ENCODE measurements at places on chromosomes 5 and 9.

GRCh38 chr5:130995254-130995515 lies 169.9 kb downstream of the HINT1 start:
- DNase-seq, result no peak

DNA sequence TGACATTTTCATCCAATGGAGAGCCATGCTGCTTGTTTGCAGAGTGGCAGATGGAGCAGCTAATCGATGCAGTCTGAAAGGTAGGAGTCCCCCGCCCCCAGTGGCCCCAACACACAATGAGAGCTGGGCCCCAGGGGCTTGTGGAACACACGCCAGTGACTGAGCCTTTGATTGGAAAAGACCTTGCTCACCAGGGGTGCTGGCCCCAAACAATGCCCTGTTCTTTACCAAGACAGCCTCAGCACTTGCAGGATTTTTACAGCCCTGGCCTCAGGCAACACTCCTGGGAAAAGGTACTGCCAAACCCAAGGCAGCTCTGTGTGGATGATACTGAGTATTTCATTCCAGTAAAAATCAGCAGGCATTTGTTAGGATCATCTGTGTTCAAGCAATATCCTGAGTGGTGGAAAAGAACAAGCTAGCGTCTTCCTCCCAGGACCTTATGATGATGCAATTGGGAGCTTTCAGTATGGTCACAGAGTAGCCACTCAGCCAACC lies 276.8 kb upstream of the CLINT1 start:
- peak; percentile 70 for DNase-seq

- no peak for DNase-seq
Observed at GRCh38 chr9:117145811-117146490, 268.9 kb downstream of the ASTN2 start.

DNA sequence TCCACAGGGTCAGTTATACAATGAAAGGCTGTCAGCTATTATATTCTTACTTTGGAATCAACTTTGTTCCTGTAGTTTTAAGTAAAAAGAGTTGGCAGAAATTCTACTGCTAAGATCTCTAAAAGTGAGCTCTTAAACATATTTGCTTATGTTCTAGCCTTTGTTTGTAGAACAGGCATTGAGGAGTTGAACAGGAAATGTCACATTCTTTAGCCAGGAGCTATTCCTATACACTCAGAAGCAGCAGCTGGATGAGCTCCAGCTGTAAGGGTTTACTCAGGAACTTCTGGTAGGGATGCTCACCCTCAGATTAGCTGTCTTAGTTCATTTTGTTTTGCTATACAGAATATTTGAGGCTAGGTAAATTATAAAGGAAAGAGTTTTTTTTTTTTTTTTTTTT lies 22.4 kb upstream of the SPINK14 start:
- DNase-seq, result no peak

GRCh38 chr5:53831496-53831895 lies 271.1 kb downstream of the NDUFS4 start:
- no peak for DNase-seq

GRCh38 chr9:106758911-106759310 lies 104.1 kb upstream of the ZNF462 start:
- DNase-seq, result no peak

- DNase-seq, result no peak
Observed at GRCh38 chr5:139597134-139597533, 36.0 kb downstream of the UBE2D2 start.

GRCh38 chr5:2387634-2388325 lies 363.7 kb downstream of the IRX2 start:
- DNase-seq, result no peak

GRCh38 chr5:132998556-132998955 lies 27.8 kb downstream of the ZCCHC10 start:
- DNase-seq, result no peak

- no peak for DNase-seq
Observed at GRCh38 chr5:111744455-111744854, 12.5 kb downstream of the NREP start.

GRCh38 chr5:160926428-160926827 lies 74.4 kb upstream of the ATP10B start:
- no peak for DNase-seq

- DNase-seq, result no peak
Observed at GRCh38 chr5:65861830-65862241, 64.5 kb upstream of the ERBIN start.

- no peak for DNase-seq
Observed at GRCh38 chr5:175830586-175831300, 40.6 kb upstream of the CPLX2 start.

DNA sequence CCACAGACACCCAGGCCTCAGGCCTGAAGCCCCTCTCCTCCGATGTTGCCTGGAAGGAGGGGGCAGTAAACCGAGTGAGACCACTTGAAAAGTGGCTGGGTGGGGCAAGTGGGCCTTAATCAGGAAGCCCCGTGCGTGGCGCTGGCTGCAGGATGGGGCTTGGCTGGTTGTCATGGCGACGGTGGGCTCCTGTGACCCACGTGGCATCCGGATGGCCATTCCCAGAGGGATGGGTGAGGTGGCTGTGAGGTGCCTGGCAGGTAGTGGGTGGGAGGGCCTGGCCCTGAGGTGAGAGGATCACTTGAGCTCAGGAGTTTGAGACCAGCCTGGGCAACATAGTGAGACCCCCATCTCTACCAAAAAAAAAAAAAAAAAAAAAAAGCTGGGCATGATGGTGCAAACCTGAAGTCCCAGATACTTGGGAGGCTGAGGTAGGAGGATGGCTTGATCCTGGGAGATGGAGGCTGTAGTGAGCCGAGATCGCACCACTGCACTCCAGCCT lies 5.2 kb downstream of the GPSM1 start:
- no peak for DNase-seq

GRCh38 chr9:18893046-18893445 lies 140.0 kb downstream of the SAXO1 start:
- DNase-seq, result no peak

DNA sequence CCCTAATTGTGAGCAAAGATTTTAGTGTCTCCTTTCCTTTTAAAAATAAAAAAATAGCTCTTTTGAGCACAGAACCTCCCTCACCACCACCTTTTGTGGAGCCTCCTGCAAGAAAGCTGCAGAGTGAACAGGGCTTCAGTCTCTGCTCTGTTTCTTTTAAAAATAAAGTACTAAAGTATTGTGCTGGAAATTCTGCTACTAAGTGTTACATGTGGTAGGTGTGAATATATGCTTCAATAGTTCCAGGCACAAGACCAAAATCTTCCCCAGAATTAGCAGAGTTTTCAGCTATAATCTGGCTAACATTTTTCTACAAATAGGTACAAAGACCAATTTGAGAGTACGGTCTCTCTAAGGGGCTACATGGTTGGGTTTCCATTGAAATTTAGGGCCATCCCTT lies 40.3 kb upstream of the NFIB start:
- DNase-seq, result no peak

DNA sequence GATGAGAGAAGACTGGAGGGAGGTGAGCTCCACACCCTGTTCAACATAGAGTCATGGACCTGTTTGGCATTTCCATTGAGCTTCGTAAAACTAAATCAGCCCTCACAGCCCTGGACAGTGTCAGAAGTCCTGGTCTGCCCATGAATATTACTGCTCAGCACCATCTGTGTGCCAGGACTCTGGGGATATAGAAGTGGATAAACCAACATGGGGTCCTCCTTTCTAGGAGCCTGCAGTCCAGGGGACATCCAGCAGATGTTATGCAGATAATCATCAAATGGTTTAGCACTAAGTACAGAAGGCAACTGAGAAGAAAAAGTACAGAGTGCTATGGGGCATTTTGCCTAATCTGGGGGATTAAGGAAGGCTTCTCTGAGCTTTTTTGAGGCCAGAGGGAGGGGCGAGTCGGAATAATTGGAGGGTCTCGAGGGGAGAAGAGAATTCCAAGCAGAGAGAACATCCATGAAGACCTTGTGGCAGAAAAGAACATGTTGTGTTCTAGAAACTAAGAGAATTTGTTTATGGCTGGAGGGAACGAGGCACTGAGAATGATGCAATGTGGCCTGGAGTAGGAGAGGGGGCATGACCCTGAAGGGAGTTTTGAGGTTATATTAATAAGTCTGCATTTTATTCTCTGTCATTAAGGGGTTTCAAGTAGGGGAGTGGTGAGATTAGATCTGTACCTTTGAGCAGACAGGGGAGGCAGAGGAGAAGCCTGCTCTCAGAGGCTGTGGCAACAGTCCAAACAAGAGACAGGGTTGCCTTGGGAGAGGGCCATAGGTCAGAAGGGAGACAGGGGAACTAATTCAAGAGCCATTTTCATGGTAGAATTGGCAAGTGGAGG lies 63.5 kb upstream of the SLC2A8 start:
- no peak for DNase-seq

DNA sequence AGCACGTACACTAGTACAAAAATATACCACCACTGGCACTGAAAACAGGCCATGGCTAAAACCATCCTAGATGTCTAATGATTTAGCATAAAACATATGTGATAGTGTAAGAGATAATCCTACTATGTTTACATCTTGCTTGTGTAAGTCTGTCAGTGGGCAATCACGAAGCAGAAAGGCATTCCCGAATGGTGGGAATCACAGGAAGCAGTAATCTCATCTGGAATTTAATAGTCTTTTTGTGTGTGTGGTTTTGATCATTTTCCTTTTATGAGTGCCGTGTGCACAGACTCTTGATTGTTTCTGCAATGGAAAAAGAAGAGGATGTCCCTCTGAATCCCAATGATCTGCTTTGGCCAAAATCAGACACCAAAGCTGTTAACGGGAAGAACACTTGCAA lies 200.5 kb downstream of the EBF1 start:
- DNase-seq, result no peak

DNA sequence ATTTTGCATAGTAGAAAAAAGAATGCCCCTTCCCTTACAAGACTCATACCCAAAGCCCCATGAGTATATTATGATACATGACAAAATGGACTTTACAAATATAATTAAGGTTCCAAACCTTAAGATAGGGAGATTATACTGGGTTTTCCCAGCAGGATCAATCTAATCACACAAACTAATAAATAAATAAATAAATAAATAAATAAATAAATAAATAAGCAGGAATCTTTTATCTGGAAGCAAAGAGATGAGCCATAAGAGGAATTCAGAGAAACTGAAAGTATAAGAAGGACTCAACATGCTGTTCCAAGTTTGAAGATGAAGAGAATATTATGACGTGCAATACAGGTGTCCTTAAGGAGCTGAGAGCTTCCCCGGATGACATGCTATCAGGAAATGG lies 1174.5 kb downstream of the DTWD2 start:
- no peak for DNase-seq

- peak; percentile 46 for DNase-seq
Observed at GRCh38 chr5:181037365-181037861, 2.7 kb upstream of the BTNL9 start.

DNA sequence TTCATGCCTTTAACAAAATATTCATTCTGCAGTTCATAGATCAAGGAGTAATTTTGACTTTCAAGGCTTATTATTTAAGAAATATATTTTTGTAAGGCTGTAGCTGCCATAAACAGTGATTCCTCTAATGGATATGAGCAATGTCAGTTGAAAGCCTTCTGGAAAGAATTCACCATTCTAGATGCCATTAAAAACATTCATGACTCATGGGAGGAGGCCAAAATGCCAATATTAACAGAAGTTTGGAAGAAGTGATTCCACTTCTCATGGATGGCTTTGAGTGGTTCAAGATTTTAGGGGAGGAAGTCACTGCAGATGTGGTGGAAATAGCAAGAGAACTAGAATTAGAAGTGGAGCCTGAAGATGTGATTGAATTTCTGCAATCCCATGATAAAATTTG lies 229.1 kb downstream of the DEPDC1B start:
- DNase-seq, result no peak

DNA sequence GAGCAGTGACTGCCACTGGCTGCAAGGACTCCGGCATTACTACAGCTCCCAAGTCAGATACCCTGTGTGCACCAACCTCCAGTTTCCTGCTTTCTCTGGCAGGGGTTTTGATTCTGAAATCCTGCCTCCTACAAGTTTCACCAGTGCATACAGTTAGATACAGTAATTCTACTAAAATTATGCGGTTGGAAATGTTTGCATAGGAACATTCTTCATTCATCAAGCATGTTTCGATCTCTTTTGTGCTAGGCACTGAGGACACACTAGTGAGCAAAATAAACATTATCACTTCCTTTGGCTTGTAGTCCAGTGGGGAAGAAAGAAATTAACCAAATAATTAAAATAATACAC lies 152.2 kb downstream of the TMEM167A start:
- DNase-seq, result no peak

GRCh38 chr9:33661176-33661575 lies 134.2 kb upstream of the PRSS3 start:
- DNase-seq, result no peak

DNA sequence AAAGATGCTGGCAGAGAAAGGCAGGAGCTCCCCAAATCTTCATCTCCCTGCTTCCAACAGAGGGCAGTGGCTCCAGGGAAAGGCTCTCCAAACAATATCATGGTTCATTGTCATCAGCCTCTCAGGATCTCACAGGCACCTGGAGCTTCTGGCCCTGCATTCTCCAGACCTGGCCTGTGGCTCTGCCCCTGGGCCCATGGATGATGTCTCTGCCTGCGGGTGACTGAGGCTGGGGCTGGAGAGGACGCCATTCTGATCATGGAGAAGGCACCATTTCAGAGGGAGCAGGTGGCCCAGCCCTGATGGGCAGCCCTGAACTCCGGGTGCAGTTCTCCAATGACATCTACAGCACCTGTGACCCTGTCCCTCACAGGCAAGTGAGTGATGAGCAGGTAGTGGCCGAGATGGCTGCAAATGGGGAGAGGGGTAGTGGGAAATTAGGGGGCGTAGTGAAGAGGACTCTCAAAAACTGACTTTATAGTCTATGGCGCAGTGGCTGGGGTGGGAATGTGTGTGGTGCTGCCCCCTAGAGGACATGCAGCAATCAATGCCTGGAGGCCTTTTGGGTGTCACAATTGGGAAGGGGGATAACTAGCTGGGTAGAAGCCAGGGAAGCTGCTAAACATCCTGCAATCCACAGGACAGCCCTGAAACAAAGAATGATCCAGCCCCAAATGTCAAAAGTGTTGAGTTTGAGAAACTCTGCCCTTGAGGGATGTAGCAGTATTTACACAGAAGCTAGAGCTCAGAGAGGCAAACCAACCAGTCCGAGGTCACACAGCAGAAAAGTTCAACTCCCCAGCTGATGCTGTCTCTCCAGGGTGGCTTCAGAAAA lies 3.2 kb downstream of the SH3PXD2B start:
- DNase-seq, result peak; percentile 71

- DNase-seq, result no peak
Observed at GRCh38 chr9:70111641-70112236, 68.1 kb downstream of the MAMDC2 start.

- no peak for DNase-seq
Observed at GRCh38 chr9:30010691-30011090, 2373.8 kb upstream of the ACO1 start.

DNA sequence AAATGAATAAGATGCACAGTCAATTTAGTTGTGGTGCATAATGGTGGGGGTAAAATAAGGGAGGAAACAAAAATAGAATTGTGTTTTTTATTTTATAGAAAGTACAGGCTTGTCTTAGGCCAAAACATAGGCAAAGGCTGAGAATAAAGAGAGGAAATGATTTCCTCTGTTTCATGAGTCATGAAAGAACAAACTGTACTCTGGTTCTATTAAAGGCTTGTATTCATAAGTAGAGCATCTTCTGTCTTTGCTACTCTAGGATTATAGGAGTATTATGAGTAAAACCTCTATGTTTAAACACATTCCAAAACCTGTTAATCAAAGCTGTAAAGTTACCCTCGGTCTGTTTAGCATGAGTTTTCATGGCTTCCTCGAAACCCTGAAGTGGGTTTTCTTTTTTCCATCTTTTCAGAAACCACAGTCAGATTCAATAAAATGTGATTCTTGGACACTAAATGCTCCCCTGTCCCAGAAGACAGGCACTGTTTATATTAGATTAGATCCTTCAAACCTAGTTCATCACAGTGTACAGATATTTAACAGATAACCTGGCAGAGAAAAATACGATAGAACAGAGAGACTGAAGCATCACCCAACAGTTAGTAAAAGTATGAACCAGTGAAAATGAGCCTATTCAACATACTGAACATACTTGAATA lies 473.9 kb upstream of the CYLC2 start:
- no peak for DNase-seq
